Cardiac septum (tissue), 1 donor: ENCODE measurements at places on chromosomes 2 and 18.

DNA sequence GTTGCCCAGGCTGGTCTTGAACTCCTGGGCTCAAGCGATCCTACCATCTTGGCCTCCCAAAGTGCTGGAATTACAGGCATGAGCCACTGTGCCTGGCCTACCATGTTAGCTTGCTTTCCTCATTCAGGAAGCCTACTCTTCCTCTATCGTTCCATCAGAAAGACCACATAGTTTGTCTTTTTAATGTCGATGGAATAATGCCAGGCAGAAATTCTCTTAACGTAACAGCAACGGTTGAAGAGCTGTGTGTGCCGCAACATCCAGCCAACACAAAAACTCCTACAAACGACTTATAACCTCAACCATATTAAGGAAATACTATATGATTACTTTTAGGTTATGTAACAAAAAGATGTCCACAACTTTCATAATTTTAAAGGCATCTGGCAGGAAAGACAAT is 10.5 kb downstream of the ITGB1BP1 start:
- no peak for DNase-seq

- DNase-seq, result peak; percentile 63
Measured at GRCh38 chr2:42770288-42771131, 6.6 kb upstream of the OXER1 start.

GRCh38 chr2:85702172-85702571 is 8.0 kb downstream of the GNLY start:
- no peak for DNase-seq

DNA sequence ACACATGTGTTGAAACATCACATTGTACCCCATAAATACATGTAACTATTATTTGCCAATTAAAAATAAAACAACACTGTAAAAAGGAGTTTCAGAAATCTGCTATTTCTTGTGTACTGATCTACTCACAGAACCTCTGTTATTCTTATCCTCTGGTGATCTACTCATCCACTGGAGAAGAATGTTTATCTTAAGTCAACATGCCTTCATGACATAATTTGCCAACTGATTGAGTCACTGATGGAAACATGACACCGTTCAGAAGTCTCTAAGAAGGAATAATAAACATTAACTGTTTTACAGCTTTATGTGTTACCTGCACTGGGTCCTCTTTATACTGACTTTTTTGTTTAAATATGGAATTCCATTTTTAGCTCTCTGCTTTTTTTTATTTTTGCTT is 555.2 kb downstream of the DCDC2C start:
- no peak for DNase-seq

DNA sequence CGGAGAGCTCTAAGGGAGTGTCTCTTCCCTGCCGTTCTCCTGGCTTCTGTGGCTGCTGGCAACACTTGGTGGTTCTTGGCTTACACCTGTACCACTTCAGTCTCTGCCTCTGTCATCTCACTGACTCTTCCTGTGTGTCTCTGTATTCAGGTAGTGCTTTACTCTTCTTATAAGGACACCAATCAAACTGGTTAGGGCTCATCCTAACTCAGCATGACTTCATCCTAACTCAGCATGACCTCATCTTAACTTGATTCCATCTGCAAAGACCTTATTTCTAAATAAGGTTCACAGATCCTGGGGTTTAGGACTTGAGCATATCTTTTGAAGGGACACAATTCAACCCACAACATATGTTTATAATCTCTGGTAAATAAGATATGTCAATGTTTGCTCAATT is 51.6 kb upstream of the DSEL start:
- no peak for DNase-seq

- no peak for DNase-seq
Measured at GRCh38 chr2:51103205-51103604, 71.3 kb upstream of the NRXN1 start.

- DNase-seq, result no peak
Measured at GRCh38 chr2:14628901-14629300, 3.6 kb upstream of the LRATD1 start.

- peak; percentile 76 for DNase-seq
Measured at GRCh38 chr2:40455661-40456060, 3.8 kb upstream of the SLC8A1 start.

DNA sequence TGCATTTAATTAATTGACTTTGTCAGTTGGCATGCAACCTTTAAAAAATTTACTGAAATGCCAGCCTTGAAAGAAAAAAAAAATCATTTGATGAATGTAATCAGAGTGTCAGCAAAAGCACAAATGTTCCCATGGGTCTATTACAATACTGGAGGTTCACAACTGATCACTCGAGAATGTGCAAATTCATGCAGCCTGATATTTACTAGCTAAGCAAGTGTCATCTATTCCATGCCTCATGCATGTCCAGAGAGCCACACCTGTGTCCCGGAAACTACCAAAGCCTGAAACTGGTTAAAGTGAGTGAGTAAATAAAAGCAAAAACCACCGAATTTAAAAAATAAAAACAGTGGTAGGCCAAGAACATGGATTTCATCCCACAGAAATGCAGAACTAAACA is 415.3 kb upstream of the ID2 start:
- DNase-seq, result no peak
